ENCODE measurements at places on chromosomes 4 and X.
A peak's percentile ranks its signal among the peaks of the same experiment; 100 is the strongest.

- no peak for DNase-seq
Observed at GRCh38 chr4:185469580-185470154, 1.9 kb downstream of the CCDC110 start.

- DNase-seq: no peak
Observed at GRCh38 chrX:42664680-42665079, 113.3 kb downstream of the PPP1R2C start.

GRCh38 chr4:100746141-100746739 lies 228.4 kb upstream of the EMCN start:
- no peak for DNase-seq

DNA sequence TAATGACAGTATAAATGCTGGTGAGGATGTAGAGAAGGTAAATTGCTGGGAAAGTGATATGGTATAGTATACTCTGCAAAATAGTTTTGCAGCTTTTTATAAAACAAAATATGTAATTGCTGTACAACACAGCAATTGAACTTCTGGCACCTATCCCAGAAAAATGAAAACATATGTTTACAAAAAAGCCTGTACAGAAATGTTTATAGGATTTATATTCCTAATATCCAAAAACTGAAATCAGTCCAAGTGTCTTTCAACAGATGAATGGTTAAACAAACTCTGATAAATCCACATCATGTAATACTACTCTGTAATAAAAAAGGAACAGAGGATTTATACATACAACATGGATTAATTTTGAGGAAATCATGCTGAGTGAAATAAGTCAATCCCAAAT lies 198.4 kb upstream of the ACTRT1 start:
- no peak for DNase-seq

DNA sequence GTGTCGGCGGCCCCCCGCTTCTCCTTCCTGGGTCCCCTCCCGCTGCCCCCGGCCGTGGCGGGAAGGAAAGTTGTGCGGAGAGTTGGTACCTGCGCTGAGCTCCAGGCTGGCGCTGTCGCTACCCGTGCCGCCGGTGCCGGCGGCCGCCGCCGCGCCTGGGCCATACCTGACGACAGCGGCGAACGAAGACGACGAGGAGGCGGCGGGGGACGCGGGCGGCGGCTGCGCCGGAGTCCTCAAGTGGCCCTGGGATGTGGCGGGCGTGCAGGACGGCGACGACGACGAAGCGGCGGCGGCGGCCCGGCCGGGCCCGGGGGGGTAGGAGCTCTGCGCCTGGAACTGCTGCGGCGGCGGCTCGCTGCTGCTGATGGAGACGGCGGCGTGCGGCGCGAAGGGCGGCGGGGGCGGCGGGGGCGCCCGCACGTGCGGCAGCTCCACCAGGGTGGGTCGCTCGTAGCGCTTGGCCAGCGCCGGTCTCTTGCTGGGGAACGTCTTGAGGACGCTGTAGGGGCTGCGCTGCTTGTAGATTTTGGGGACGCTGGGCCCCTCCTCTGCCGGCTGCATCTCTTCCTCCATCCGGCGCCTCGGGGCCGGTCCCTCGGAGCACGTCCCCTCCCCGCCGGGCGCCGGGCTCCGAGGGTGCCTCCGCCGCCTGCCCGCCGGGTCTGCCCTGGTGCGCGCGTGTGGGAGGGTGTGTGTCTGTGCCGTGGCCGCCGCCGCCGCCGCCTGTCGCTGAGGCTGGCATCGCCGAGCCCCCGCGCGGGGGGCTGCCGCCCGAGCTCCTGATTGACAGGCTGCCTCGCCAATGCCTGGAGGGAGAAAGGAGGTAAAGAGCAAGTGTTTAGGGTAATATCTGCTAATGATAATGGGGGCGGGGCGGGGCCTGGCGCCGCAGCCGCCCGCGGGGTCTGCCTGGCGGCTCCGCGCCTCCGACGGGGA lies 618 bp downstream of the BEND4 start:
- DNase-seq: no peak

- DNase-seq: no peak
Observed at GRCh38 chr4:147709999-147710398, 21.9 kb upstream of the ARHGAP10 start.

DNA sequence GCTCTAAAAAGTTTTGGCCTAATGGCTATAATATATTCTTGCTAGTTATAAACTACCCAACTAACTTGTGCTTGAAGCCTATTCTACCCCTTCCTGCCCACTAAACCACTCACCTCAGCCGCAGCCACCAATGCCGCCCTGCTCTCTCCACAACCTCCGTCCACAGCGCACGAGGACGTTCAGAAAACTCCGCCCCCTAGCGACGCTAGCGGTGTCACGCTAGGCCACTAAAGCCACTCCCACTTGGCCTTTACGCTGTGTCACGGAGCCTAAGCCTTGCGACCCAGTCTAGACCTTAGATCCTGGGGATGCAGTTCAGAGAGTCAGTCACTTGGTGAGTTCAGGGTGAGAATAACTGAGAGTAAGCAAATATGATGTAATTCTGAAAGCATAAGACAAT lies at the start of gene TEX11:
TSS of gene TEX11 (minus strand) at position 171 of the 400 bp plus-strand sequence. CDS start 922 bp downstream, outside the sequence.
- no peak for DNase-seq

- peak; percentile 80 for DNase-seq
Observed at GRCh38 chr4:78634011-78634664, 82.6 kb downstream of the ANXA3 start.

DNA sequence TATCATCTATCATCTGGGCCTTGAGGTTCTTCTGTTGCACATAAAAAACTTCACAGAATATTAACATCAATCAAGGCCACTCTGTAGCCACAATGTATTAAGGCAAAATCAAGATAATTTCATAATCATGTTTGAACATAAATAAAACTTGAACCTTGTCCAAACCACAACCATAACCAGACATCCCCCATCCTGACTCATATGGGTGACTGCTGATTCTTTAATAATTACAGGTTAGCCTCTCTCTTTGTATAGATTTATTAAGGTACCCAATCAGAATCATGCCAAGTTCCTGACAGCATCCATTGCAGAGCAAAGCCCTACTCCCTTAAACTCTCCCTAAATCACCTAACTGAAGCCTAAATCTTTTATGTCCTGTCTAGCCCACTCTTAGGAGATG lies 16.7 kb upstream of the AREG start:
- DNase-seq: no peak

- no peak for DNase-seq
Observed at GRCh38 chrX:45823536-45823935, 622.9 kb upstream of the DIPK2B start.

DNA sequence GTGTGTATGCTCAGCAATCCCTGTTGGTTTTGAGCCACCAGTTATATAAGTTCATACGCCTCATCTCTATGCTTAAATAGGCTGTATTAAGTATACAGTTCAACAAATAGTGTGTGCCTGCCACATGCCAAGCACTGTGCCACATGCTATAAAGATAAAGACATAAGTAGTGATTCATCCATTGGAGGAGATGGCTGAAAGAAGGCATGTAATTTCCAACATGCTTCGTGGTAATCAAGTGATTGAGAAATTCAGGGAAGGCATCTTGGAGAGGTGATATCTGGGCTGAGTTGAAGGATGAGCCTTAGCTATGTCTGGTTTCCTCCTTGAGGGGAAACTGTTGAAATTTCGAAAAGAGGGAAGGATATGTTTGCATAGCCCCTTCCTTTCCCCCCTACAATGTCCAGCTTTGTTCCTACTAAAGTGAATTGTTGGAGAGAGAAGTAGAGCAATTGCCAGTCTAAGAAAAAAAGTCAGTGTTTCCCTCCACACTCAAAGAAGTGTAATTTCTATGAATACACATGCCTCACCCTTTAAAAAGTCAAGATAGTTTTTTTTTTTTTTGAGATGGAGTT lies 96.5 kb downstream of the ARHGAP10 start:
- no peak for DNase-seq

DNA sequence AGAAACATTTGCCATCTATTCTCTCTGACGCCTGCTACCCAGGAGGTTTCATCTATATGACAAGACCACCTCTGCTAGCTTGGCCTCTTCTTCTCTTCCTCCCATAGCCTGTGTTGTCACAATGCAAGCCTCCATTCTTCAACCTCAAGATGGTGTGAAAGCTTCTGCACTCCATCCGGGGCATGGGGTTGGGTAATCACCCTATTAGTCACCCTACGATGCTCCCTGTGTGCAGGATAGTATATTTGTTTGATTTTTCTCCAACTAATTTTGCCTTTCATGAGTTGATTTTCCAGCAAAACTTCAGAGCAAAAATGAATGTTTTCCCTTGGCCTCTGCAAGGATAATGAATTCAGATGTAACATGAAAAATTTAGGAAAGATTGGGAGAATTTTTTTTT lies 128.0 kb upstream of the STS start:
- no peak for DNase-seq

DNA sequence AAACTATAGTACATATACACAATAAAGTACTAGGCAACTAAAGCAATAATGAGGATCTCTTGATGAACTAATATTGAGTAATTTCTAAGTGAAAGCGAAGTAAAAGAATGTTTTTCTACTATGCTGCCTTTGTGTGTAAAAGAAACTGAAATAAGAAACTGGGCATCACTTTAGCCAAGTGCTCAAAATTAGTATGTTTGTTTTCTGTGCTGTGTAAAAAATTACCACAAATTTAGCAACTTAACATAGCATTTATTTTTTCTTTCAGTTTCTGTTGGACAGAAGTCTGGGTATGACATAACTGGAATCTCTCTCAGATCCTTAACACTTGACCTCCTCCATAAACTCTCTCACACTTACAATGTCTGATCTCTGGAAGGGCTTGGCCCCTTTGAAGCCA lies 687.1 kb upstream of the MAGEB2 start:
- DNase-seq: no peak

DNA sequence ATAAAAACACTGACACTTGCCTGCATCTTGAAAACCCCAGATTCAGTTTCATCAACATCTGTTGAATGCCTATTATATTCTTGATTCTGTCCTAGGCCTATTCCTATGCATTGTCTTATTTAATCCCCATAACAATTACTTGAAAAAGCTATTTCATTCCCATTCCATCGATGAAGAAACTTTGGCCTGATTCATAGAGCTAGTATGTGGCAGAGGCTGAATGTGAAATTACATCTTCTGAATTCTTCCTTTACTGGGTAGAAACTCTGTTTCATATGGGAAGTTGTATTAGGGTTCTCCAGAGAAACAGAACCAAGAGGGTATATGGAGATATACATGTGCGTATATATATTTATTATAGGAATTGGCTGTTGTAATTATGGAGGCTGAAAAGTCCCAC lies 35.0 kb upstream of the SLC4A4 start:
- no peak for DNase-seq

DNA sequence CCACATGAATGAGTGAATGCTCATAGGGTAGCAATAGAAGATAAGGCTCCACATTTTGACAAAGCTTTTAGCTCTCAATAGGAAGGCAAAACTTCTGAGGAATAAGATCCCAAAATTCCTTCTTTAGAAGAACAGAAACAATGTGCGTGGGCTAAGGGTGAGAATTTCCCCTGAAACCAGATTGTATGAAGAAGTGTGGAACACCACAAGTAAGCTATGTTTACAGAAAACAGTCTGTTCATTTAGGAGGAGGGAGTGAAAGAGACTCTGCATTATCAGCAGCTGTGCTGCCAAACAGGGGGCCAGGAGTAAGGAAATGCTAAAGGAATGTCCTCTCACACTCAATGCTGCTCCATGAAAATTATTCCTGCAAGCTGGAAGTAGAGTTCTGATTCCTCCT lies 851.6 kb downstream of the CENPC start:
- no peak for DNase-seq

DNA sequence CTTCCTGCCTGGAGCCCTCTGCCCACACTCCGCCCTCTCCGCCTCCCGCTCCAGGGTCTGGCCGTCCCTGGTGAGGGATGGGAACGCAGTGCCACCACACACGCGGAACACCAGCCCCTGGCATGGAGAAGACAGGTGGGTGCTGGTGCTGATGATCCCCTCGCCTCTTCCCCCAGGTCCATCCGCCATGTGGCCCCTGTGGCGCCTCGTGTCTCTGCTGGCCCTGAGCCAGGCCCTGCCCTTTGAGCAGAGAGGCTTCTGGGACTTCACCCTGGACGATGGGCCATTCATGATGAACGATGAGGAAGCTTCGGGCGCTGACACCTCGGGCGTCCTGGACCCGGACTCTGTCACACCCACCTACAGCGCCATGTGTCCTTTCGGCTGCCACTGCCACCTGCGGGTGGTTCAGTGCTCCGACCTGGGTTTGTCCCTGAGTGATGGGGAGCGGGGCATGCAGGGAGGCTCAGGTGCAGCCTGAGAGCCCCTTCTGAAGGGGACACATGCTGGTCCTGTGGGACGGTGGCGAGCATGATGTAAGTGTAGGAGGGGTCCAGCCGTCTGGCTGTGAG lies 9.8 kb downstream of the BGN start:
- no peak for DNase-seq

GRCh38 chr4:144645102-144645630 lies 790 bp upstream of the HHIP start:
- no peak for DNase-seq

- no peak for DNase-seq
Observed at GRCh38 chr4:111776561-111776960, 368.7 kb upstream of the FAM241A start.

- DNase-seq: no peak
Observed at GRCh38 chr4:140556372-140557085, 12.2 kb downstream of the UCP1 start.

GRCh38 chr4:186746581-186746980 lies 22.9 kb upstream of the FAT1 start:
- DNase-seq: no peak

DNA sequence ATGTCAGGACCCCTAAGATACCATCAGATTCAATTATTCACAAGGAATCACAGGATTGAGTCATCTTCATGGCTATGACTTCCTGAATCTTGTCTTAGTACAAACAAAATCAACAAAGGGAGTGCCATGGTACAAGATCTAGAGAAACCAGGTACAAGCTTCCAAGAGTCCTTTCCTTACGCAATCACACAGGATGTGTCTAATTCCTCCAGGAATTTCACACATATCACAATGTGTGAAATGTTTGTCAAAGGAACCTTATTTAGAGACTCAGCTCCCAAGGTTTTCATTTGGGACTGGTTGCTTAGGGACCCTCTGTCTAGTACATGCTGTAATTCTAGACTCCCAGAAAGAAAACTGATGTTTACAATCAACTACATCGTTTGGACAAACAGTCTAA lies 83.0 kb downstream of the MAB21L2 start:
- DNase-seq: no peak

- no peak for DNase-seq
Observed at GRCh38 chr4:101039367-101039766, 308.0 kb downstream of the PPP3CA start.

DNA sequence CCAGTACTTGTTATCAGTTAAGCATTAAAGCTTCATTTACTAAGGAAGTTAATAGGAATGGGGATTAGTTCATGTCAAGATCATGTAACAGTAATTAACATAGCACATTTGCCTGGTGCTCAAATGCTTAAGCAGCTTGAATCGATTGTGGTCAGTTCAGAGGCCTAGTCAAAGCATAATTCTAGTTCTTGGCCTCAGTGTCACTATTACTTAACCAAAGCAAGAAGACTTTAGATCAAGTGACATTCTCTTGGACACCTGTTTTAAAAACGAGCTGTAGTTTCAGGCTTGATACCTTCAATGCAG lies 115.2 kb upstream of the BMPR1B start:
- no peak for DNase-seq

GRCh38 chrX:49921109-49921508 lies 1.3 kb upstream of the CLCN5 start:
- DNase-seq: no peak
